Activated naive CD4-positive, alpha-beta T cell treated with anti-CD3 and anti-CD28 coated beads, Interleukin-2, amount 50 U/mL, for 16 hours (primary cell): ENCODE measurements at places on chromosomes 4 and X.

DNA sequence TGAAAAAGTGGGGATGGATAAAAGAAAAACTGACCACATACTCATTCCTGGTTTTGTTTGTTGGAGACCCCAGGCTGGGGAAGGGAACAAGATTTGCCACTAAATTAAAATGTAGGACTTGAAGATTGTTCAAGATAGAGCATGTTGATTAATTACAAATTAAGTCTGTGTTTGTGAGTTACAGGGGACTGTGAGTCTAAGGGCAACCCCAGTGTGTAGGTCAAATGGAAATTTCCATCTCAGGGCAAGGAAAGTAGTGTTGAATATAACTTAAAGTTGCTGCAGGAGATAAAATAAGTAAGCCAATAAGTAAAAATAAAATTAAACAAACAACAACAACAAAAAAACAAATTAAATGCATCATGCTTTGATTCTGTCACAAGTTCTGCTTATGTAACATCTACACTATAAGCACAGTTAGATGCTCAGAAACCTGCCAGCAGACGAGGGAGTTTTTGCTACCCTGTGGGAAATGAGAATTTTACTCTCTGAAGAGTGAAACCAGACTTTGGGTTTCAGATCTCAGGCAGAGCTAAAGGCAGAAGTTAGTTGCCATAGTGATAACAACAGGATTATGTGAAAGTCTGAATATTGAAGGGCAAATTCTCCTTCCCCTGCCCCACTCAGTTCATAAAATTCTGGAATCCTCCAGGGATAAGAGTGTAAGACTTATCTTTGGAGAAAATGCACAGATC lies 352.3 kb downstream of the GRXCR1 start:
- DNase-seq = no peak

DNA sequence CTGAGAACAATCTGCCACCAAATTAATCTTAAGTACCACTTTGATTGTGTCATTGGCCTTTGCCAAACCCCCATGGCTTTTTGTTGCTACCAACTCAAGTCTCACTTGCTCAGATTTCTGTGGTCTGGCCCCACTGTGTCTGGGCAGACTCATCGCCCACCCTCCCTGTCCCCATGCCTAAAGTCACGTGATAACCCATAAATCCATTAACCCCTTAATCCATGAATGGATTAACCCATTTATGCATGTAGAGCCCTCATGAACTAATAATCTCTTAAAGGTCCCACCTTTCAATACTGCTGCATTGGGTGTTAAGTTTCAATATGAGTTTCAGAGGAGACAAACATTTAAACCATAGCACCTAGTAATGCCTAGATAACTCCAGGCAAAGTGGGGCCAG lies 78.5 kb upstream of the BLTP1 start:
- DNase-seq = no peak

GRCh38 chr4:87093443-87094123 lies 126.8 kb downstream of the KLHL8 start:
- peak; percentile 43 for DNase-seq

DNA sequence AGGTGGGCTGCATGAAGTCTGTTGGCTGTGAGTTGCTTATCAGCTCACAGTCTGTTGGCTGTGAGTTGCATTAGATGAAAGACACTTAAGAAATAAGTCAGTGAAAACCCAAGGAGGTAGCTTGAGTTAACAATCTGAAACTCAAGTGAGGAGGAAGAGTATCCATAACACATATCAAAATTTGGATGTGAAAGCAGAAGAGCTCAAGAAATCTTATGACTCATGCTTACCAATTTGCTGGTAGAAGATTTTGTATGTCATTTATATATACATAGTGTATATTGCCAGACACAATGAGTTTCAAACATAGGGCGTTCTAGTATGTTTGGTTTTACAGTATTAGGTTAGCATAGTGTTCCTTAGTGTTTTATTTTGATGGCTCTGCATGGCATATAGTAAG lies 107.4 kb downstream of the DDIT4L start:
- no peak for DNase-seq

GRCh38 chr4:61953386-61953785 lies 753.3 kb downstream of the ADGRL3 start:
- no peak for DNase-seq

GRCh38 chr4:162943263-162943662 lies 223.4 kb downstream of the NAF1 start:
- DNase-seq = no peak

DNA sequence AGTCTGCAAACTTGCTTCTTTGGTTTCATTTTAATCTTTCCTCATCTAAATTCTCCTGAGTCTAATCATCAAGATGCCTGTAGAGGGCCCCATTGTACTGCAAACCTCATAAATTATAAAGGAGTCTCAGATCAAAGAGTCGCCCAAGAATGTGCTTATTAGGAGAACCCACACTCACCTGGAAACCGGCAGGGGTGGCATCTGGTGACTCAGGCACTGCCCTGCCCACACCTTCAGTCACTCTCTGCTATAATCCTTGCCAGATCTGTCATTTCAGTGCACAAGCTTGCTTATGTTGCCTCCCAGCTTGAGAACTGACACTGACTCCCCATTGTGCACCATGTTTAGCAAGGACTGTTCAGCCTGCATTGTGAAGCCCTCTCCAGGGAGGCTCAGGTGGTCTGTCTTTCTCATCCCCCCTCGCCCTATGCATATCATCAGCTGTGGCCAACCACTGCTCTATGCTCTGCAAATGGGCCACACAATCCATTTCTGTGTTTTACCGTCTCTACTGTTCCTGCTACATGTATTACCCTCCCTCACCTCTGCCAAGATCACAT lies 12.4 kb downstream of the EPGN start:
- DNase-seq = peak; percentile 40

- DNase-seq = no peak
These were observed 78.3 kb upstream of the ATXN3L start for GRCh38 chrX:13397878-13398818.
